ENCODE measurements at places on chromosomes 6 and 20.

DNA sequence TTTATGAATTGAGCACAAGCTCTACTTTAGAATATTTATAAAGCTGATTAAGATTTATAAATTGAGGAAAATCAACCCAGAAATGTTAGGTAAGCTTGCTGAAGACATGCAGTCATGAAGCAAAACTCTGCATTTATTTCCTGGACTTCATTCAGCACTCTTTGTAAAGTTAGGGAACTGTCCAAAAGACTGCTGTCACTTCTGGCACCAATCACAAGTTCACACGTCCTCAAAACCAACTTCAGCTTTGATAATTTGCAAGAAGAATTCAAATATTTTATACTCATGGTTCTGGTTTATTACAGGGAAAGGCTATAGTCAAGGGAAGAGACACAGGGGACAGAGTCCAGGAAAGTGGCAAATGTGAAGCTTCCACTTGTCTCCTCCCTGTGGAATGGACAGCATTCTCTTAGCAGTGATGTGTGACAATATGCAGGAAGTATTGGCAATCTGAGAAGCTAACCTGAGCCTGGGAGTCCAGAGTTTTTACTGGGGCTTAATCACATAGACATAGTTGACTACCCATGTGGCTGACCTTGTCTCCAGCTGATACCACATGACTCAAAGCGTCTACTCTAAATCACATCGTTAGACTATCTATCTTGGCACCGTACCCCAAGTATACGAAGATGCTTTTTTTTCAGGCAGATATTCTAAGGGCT lies 85.4 kb downstream of the PPP1R14C start:
- no peak for DNase-seq

GRCh38 chr20:39163993-39164392 lies 201.8 kb downstream of the DHX35 start:
- DNase-seq = no peak

GRCh38 chr6:123804787-123805540 lies 1.3 kb downstream of the NKAIN2 start:
- DNase-seq = no peak

DNA sequence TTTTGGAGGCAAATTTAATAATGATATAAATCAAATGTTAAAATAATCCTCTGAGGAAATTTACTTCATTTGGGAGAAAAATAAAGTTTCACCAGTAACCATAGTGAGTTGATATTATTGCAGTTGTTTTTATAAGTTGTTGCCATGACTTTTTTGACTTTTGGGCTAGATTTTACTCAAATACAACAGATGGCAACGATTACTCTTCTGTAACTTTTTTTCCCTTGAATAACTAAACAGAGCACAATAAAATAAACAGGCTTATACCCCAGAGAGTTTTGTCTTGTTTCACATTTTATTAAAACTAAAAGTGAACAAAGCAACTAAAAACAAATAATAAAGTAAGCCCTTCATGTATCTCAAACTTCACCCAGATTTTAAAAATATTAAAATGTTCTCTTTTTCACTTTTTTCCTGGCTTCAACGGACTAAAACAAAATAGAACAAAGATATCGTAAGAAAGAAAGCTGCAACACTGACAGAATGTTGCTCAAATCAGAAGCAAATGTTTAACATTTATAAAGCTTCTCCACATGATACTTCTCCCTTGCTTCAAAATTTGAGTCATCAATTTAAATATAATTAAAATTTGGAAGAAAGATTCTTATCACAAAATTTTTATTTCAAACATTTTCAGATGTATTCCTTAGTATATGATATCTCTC lies 42.5 kb upstream of the BMP5 start:
- DNase-seq = no peak

GRCh38 chr20:32354592-32355416 lies 3.3 kb upstream of the ASXL1 start:
- DNase-seq = no peak

- no peak for DNase-seq
These were observed 28.1 kb downstream of the PTPN1 start for GRCh38 chr20:50538276-50538675.

GRCh38 chr6:110554966-110555460 lies 78.6 kb upstream of the SLC22A16 start:
- no peak for DNase-seq

- DNase-seq = no peak
These were observed 122.7 kb downstream of the SNX5 start for GRCh38 chr20:17845701-17846475.

GRCh38 chr6:169321546-169321945 lies 67.9 kb upstream of the THBS2 start:
- no peak for DNase-seq

Data from stimulated activated CD4-positive, alpha-beta T cell treated with anti-CD3 and anti-CD28 coated beads, TNF-alpha, amount 100 ng/mL, for 24 hours (primary cell).